ENCODE measurements at places on chromosomes 1 and 21. TPM values are rescaled to one million over a fixed set of nuclear protein-coding genes. Genes with fewer than 3 reads are reported as not detected.

DNA sequence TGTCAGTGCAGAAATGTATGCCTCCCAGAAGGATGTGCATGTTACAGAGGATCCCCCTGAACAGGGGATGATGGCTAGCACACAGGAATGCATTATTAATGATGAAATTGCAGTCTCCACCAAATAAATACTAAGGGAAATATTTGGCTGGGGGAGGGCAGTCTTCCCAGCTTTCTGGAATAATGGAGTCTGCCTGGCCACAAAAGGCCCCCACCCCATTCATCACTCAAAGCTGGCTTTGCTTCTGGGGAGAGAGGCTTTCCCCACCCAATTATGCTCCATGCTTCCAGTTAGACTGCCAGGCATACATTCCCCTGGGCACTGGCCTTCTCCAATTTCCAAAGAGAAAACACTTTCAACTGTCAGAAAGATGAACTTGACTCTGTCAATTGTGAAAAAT lies 302.7 kb downstream of the SIPA1L2 start:
- H3K27ac ChIP-seq, result no peak overlapping the region
- H3K4me1 ChIP-seq, result no peaks in the 10 kb centered on the region
- no peak overlapping the region for H3K4me3 ChIP-seq
- H3K27me3 ChIP-seq, result no peaks in the 10 kb centered on the region
- DNase-seq, result no peak
- H3K36me3 ChIP-seq, result no peaks in the 10 kb centered on the region

DNA sequence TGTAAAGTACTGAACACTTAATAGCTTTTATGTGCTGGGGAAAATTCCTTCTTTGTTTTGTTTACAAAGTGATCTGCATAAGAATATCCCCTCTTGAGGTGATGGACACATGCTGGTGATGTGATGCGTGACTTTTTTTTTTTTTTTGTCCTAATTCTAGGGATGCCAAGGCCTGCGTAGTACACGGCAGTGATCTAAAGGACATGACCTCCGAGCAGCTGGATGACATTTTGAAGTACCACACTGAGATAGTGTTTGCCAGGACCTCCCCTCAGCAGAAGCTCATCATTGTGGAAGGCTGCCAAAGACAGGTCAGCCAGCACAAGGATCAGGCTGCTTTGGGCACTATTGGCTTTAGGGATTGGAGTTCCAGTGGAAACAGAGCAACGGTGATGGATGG lies 24.7 kb downstream of the ATP1A1 start:
- DNase-seq, result no peak
- H3K36me3 ChIP-seq, result peaks cover 100% of the 10 kb centered on the region

GRCh38 chr1:204854286-204854685 lies 16.4 kb upstream of the NFASC start:
- no peak overlapping the region for H3K4me3 ChIP-seq
- no peak overlapping the region for H3K27ac ChIP-seq
- no peak for DNase-seq
- no peaks in the 10 kb centered on the region for H3K4me1 ChIP-seq
- peaks cover 6% of the 10 kb centered on the region for H3K27me3 ChIP-seq

GRCh38 chr1:216612291-216612690 lies 110.9 kb downstream of the ESRRG start:
- no peaks in the 10 kb centered on the region for H3K36me3 ChIP-seq
- H3K4me1 ChIP-seq, result no peaks in the 10 kb centered on the region
- H3K4me3 ChIP-seq, result no peak overlapping the region
- H3K27ac ChIP-seq, result no peak overlapping the region

Gene HCRTR1
- total RNA-seq, result not detected

Gene FAM110D
- 0.85 TPM for total RNA-seq

Gene LAMC2
- 0.11 TPM for total RNA-seq

Data from A673 (cell line).